Activated T-cell treated with anti-CD3 and anti-CD28 coated beads, Interleukin-2, amount 50 U/mL, for 48 hours (primary cell): ENCODE measurements at places on chromosomes 12 and 14.

DNA sequence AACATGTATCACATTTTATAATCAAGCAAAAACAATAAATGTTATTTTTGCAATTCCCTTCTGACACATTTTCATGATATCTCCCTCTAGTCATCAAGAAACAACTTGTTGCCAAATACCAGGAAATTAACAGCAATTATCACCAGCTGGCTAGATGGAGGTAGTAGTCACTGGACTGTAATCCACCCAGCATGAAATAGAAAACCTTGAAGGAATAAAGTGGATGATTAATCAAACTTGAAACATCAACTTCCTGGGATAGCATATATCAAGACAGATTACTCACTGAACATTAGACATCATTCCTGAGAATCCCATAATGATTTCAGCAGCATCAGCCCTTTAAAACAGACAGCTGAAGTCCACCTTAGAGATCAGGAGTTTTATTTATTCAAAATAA is 259.0 kb downstream of the CCDC59 start:
- no peak for DNase-seq

DNA sequence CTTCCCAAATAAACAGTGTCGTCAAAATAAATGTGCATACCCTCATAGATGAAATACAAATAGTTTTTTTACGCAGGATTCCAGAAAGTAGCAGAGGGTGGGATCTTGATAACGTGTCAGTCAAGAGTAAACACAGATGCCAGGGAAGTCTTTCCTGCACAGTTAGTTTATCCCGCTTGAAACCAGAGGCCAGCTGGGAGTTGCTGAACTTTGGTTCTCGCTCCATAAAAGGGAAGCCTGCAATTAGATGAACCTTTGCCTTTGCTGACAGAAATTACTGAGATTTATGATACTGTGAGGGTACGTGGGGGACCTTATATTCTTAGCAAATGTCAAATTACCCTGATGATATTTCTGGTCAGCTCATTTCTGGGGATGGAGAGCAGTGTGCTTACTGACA is 18.9 kb downstream of the FAR2 start:
- DNase-seq: no peak

DNA sequence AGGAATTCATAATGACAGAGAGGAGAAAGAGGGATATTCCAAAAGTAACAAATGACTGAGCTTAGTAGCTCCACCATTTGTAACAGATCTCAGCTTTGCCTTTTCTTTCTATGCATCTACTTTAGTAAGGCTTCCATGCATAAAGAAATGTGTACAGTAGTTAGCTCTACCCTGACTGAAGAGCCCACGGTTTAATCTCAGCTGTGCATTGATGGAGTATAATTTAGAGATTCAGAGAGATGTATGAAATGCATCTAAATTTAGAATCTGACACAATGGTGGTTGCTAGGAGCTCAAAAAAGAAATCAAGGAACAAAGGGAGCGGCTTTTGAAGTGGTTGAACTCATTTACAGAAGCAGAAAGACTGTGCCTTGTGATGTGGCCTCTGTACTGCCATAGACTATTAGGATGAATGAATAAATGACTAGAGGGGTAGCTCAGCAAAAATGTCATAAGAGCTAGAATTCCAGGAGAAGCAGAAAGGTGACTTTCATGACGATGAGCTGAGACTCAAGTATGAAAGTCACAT is 838.6 kb downstream of the RPS29 start:
- no peak for DNase-seq

- no peak for DNase-seq
These were observed at the start of gene CLEC4C for GRCh38 chr12:7747246-7747645. Gene CLEC4C (minus strand): TSS chr12:7747375. CDS start chr12:7747348, 27 bp downstream.

DNA sequence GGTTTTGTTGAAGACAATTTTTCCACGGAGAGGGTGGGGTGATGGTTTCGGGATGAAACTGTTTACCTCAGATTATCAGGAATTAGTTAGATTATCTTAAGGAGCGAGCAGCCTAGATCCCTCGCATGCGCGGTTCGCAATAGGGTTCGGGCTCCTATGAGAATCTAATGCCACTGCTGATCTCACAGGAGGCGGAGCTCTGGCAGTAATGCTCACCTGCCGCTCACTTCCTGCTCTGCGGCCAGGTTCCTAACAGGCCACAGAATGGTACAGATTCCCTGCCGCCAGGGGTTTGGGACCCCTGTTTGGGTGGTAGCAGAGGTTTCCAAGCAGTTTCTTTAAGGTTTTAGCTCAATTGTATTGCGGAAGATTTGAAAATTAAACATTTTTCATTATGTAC is 439.8 kb upstream of the OR4E1 start:
- DNase-seq: no peak

- no peak for DNase-seq
These were observed 40.7 kb upstream of the ANO4 start for GRCh38 chr12:100753837-100754236.

DNA sequence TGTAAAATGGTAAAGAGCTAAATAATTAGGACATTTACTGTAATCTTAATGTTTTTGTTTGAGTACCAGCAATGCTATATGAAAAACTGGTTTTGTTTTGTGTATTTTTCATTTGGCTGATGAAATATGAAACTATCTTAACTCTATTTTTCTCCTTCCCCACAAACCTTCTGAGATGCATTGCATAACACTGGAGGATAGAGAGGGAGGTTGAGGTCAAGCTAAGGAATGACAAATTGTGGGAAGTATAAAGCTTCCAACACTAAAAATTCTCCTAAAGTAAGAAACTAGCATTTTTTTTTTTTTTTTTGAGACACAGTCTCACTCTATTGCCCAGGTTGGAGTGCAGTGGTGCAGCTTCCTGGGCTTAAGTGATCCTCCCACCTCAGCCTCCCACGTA is 31.5 kb upstream of the SRP54 start:
- DNase-seq: no peak

GRCh38 chr14:104644091-104644635 is 39.6 kb upstream of the TMEM179 start:
- no peak for DNase-seq

- no peak for DNase-seq
These were observed 185.6 kb downstream of the FOXG1 start for GRCh38 chr14:28952161-28952560.

DNA sequence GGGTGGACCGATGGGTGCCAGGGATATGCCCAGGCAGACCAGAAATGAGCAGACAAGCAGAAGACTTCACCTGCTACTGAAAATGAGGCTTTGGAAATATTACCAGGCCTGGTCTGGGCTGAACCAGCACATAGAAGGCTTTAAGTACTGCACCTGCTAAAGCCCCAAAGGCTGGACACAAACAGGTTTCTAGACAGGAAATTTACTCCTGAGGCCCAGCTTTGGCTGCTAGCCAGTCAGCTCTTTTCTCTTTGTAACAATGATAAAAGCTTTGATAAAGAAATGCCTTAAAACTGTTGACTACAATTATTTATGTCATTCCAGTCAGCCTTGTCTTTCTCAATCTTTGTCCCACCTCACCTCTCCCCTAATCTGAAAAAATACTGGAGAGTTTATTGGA is 228.9 kb upstream of the EGLN3 start:
- no peak for DNase-seq

DNA sequence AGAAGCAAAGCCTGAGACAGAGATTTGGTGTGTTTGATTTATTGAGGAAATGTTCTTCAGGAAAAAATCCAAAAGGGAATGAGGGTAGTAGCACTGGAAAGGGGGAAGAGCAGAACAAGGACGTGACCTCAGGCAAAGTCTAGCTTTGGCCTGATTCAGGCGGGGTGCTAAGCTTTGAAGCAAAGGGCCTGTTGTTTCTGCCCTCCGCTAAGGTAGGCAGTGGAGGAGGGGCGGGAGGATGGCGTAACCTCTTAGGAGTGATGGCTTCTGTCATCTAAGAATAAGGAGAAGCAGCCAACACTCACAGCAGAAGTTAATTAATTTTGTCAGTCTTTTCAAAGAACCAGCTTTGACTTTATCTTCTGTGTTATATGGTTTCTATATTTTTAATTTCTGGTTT is 20.4 kb downstream of the ABHD12B start:
- no peak for DNase-seq

- DNase-seq: no peak
These were observed 3.3 kb downstream of the DCN start for GRCh38 chr12:91179315-91179714.
